ENCODE measurements at places on chromosomes 5 and 9.

- peak; percentile 84 for DNase-seq
Measured at GRCh38 chr9:72187121-72187695, 38.0 kb downstream of the GDA start.

- DNase-seq, result no peak
Measured at GRCh38 chr9:26524267-26524666, 368.3 kb downstream of the CAAP1 start.

DNA sequence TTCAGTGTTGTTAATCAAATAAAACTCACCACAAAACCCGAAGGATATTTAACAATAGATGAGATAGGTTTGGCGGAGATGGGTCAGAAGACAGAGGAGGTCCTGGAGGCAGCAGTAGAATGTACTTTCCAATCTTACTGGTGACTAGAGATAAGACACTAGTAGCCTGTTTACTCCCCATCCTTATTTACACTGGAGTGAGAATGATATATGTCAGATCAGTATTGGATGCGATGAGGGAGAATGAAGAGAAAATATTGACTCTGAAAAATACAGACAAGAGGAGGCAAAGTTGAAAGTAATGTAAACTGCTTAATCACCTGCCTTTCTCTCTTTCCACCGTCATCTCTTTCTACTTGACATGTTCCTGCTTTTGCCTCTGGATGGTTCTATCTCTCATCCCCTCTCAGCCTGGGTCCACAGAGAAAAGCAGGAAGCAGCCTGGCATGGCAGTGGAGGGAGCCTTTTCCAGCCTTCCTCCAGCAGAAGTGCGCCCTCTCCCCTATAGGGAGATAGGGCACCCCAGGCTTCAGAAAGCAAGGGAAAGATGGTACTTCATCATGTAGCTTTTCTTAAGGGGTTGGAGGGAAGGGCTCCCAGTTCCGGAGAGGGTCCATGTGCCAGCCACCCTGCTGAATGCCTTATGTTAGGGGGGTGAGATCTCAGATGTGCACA is 11.1 kb downstream of the PALM2AKAP2 start:
- peak; percentile 12 for DNase-seq

DNA sequence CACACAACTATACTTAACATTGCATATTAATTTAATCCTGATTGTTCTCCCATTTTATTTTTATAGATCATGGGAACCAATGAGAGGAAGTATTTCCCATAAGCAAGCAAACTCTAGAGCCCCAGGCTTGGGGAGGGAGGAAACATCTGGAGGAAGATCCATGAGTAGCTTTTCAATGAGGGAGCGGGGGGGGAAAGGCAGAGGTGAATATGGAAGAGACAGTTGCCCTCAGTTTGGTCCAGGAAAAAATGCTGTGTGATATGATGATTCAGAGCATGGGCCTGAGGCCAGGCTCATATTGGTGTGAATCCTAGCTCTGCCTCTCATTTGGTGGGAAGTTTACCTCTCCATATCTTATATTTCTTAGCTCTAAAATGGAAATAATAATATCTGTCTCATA is 42.2 kb upstream of the ALDOB start:
- DNase-seq, result no peak

GRCh38 chr5:116386633-116387032 is 188.0 kb downstream of the SEMA6A start:
- no peak for DNase-seq

GRCh38 chr5:39518516-39518915 is 93.7 kb upstream of the DAB2 start:
- DNase-seq, result no peak

GRCh38 chr9:14131356-14132088 is 182.4 kb downstream of the NFIB start:
- DNase-seq, result peak; percentile 95

GRCh38 chr5:61866930-61867329 is 439.1 kb upstream of the KIF2A start:
- no peak for DNase-seq

GRCh38 chr5:76582230-76583162 is 40.7 kb downstream of the F2RL2 start:
- no peak for DNase-seq

All from NCI-H510A treated with DMSO at 0.1 percent for 48 hours (cell line).